ENCODE measurements at places on chromosomes 16 and 17. TPM values are rescaled to one million over a fixed set of nuclear protein-coding genes. Genes with fewer than 3 reads are reported as not detected.

The PRSS33 gene
- total RNA-seq = not detected

DNA sequence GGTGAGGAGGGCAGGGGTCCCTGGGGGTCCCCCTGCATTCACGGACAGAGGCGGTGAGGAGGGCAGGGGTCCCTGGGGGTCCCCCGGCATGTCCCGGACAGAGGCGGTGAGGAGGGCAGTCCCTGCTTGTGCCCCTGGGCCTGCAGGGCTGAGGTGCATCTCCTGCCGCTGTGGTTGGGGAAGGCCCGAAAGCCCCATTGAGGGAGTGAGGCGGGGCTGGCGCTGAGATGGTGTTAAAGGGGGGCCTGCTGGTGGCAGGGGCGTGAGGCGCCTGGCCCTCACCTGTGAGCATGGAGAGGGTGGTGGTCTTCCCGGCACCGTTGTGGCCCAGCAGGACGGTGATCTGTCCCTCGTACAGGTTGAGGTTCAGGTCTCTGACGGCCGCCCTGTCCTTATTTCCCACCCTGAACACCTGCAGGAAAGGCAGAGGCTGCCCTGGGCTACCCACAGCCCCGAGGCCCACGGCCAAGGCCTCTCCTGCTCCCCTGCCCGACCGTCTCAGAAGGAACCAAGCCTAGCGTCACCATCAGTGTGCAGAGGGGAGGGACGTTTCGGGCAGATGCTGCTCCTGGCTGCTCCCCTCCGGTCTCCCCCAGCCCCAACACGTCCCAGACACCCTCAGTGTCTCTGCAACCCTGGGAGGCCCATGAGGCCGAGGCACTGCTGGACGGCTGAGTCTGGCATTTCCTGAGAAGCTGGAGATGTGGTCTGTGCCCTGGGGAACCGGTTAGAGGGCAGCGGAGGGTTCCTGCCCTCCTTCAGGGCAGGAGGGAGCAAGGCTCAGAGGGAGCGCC lies 31.4 kb upstream of the RNPS1 start:
- no peaks in the 10 kb centered on the region for H3K36me3 ChIP-seq
- H3K4me1 ChIP-seq = no peaks in the 10 kb centered on the region
- no peak overlapping the region for H3K27ac ChIP-seq
- no peak for DNase-seq

The DOK4 gene
- 5.5 TPM for total RNA-seq

The EMP2 gene
- not detected for total RNA-seq

- no peaks in the 10 kb centered on the region for H3K27me3 ChIP-seq
- no peaks in the 10 kb centered on the region for H3K4me1 ChIP-seq
- H3K4me3 ChIP-seq = no peak overlapping the region
- no peaks in the 10 kb centered on the region for H3K36me3 ChIP-seq
- no peak overlapping the region for H3K27ac ChIP-seq
- no peak for DNase-seq
Measured at GRCh38 chr17:63496177-63496576, 19.3 kb downstream of the ACE start.

The RAMP2 gene
- total RNA-seq = not detected

GRCh38 chr17:50946223-50946890 lies 80.2 kb upstream of the TOB1 start:
- no peak overlapping the region for H3K4me3 ChIP-seq
- H3K27ac ChIP-seq = peak overlapping the region; percentile 1
- no peak for DNase-seq
- no peaks in the 10 kb centered on the region for H3K36me3 ChIP-seq

DNA sequence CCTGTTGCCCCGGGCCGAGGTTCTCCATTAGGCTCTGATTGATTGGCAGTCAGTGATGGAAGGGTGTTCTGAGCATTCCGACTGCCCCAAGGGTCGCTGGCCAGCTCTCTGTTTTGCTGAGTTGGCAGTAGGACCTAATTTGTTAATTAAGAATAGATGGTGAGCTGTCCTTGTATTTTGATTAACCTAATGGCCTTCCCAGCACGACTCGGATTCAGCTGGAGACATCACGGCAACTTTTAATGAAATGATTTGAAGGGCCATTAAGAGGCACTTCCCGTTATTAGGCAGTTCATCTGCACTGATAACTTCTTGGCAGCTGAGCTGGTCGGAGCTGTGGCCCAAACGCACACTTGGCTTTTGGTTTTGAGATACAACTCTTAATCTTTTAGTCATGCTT lies 74.2 kb downstream of the HAPSTR1 start:
- H3K36me3 ChIP-seq = no peaks in the 10 kb centered on the region
- no peaks in the 10 kb centered on the region for H3K4me1 ChIP-seq
- DNase-seq = no peak

DNA sequence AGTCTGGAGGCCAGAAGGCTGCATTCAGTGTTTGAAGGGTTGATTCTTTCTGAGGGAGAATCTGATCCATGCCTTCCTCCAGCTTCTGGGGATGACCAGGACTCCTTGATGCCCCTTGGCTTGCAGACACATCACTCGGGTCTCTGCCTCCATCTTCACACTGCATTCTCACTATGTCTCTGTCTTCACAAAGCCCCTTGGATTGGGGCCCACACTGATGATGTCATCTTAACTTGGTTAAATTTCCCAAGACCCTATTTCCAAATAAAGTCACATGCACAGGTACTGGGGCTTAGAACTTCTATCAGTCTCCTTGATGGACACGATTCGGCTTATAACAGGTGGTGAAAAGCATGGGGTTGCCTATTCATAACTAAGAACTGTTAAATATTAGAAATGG lies 112.1 kb upstream of the MYOCD start:
- H3K27me3 ChIP-seq = no peaks in the 10 kb centered on the region
- DNase-seq = no peak
- no peaks in the 10 kb centered on the region for H3K4me1 ChIP-seq
- no peaks in the 10 kb centered on the region for H3K36me3 ChIP-seq

GRCh38 chr16:31486045-31486444 lies 3.1 kb downstream of the SLC5A2 start:
- DNase-seq = no peak
- H3K4me3 ChIP-seq = no peak overlapping the region
- H3K36me3 ChIP-seq = peaks cover 3% of the 10 kb centered on the region
- peaks cover 6% of the 10 kb centered on the region for H3K4me1 ChIP-seq
- no peaks in the 10 kb centered on the region for H3K27me3 ChIP-seq
- no peak overlapping the region for H3K27ac ChIP-seq

DNA sequence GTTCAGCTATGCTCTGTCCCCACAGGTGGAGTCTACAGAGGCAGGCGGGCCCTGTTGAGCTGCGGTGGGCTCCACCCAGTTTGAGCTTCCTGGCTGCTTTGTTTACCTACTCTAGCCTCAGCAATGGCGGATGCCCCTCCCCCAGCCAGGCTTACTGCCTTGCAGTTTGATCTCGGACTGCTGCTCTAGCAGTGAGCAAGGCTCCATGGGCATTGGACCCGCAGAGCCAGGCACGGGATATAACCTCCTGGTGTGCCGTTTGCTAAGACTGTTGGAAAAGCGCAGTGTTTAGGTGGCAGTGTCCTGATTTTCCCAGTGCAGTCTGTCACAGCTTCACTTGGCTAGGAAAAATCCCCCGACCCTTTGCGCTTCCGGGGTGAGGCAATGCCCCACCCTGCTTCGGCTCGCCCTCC lies 89.1 kb downstream of the BCAS3 start:
- peaks cover 37% of the 10 kb centered on the region for H3K36me3 ChIP-seq
- H3K27me3 ChIP-seq = no peaks in the 10 kb centered on the region
- H3K4me1 ChIP-seq = peaks cover 23% of the 10 kb centered on the region
- peak; percentile 18 for DNase-seq

GRCh38 chr17:38741461-38741860 lies 6.7 kb downstream of the PCGF2 start:
- H3K4me3 ChIP-seq = no peak overlapping the region
- no peaks in the 10 kb centered on the region for H3K36me3 ChIP-seq
- no peak for DNase-seq
- H3K4me1 ChIP-seq = peaks cover 1% of the 10 kb centered on the region

GRCh38 chr16:15796885-15797284 lies 59.9 kb downstream of the MYH11 start:
- H3K4me3 ChIP-seq = no peak overlapping the region
- H3K36me3 ChIP-seq = peaks cover 7% of the 10 kb centered on the region
- DNase-seq = no peak
- no peaks in the 10 kb centered on the region for H3K4me1 ChIP-seq

DNA sequence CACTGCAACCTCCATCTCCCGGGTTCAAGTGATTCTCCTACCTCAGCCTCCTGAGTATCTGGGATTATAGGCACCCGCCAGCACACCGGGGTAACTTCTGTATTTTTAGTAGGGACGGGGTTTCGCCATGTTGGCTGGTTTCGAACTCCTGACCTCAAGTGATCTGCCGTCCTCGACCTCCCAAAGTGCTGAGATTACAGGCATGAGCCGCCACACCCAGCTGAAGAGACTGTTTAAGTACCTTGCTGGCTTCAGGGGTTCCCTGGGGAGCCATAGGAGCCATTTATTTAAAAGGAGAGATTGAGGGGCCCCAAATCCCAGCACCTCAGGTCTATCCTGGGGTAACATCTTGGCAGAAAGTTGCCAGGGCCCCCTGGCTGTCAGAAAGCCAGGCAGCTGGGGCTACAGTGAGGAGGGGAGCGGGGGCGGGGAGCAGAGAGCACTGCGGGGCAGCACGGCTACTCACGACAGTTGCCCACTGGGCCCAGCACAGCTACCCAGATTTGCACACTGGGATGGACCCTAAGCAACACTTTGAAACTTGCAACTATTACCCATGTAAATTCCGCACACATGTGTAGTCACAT lies 1.6 kb downstream of the SNAI3 start:
- peaks cover 4% of the 10 kb centered on the region for H3K36me3 ChIP-seq
- no peak overlapping the region for H3K27ac ChIP-seq
- H3K4me3 ChIP-seq = peak overlapping the region; percentile 74

The GRIN2C gene
- not detected for total RNA-seq

DNA sequence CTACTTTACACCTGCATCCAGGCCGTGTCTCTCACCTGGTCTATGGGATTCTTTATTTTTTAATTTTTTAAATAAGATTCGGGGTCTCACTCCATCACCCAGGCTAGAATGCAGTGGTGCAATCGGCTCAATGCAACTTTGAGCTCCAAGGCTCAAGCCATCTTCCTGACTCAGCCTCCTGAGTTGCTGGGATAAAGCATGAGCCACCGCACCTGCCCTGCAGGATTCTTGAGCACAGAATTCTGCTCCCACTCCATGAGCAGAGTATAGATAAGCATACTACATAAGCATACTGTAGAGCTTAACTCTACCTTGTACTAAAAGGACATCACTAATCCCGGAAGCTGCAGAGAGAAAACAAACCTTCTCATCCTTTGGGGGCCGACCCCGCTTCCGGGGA lies 15.5 kb downstream of the GLYR1 start:
- peaks cover 12% of the 10 kb centered on the region for H3K4me1 ChIP-seq
- H3K27ac ChIP-seq = no peak overlapping the region
- no peak overlapping the region for H3K4me3 ChIP-seq

GRCh38 chr16:73996624-73997339 lies 299.8 kb upstream of the PSMD7 start:
- no peaks in the 10 kb centered on the region for H3K4me1 ChIP-seq
- H3K27ac ChIP-seq = no peak overlapping the region
- DNase-seq = no peak
- no peaks in the 10 kb centered on the region for H3K36me3 ChIP-seq
- H3K4me3 ChIP-seq = no peak overlapping the region
- no peaks in the 10 kb centered on the region for H3K27me3 ChIP-seq

- no peaks in the 10 kb centered on the region for H3K36me3 ChIP-seq
- no peak for DNase-seq
- H3K27ac ChIP-seq = no peak overlapping the region
- H3K4me1 ChIP-seq = no peaks in the 10 kb centered on the region
Measured at GRCh38 chr17:72465191-72466024, 344.6 kb downstream of the SOX9 start.

DNA sequence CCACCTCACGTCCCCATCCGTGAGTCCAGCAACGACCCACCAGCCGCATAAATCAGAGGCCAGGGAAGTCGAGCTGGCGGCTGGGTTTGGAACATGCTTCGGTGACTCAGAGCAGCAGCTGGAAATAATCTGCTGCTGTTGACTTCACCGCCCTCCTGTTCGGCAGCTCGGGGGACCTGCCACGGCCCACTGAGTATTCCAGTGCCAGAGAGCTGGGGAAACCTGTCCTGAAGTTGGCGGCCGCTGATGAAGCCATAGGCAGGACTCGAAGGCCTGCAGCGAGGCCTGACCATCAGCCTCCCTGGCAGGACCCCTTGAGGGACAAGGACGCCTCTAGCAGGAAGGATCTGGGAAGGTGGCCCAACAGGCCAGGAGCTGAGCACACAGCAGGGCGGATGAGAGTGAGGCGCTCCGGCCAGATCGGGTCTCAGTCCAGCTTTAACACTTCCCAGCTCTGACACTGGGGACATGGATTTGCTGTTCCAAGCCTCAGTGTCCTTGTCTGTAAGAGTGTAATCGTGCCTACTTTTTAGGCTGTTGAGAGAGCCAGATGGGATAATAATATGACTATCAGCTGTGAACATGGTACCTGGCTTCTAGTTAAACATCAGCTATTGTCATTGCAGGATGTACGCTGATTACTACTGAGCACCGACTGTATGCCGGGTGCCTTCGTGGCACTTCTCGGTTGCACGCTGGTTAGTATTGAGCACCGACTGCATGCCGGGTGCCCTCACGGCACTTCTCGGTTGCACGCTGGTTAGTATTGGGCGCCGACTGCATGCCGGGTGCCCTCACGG lies 50.4 kb upstream of the CIBAR2 start:
- peaks cover 16% of the 10 kb centered on the region for H3K27me3 ChIP-seq
- no peak overlapping the region for H3K4me3 ChIP-seq
- no peaks in the 10 kb centered on the region for H3K36me3 ChIP-seq
- H3K4me1 ChIP-seq = peaks cover 6% of the 10 kb centered on the region

Data from activated CD4-positive, alpha-beta memory T cell treated with anti-CD3 and anti-CD28 coated beads for 36 hours (primary cell).